ENCODE measurements at places on chromosomes 11 and 22.

DNA sequence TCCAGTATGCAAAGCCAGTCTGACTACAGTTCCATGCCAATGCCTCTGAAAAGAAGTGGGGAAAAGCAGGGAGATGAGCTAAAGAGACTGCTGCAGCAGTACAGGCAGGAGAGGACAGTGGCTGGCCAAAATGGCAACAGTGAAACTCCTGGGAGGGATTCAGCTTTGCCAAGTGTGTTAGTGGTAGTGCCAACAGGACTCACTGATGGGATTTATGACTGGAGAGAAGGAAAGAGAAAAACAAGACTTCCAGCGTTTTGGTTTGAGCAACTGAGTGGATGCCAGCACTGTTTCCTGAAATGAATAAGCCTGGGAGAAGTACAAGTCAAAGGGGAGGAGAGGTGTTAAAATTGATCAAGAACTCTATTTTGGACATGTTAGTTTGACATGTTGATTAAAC, 80.9 kb downstream of the PLEKHA7 start:
- no peak overlapping the region for H3K27ac ChIP-seq
- peaks cover 4% of the 10 kb centered on the region for H3K4me1 ChIP-seq
- DNase-seq = no peak
- no peak overlapping the region for H3K4me3 ChIP-seq
- H3K27me3 ChIP-seq = peaks cover 9% of the 10 kb centered on the region

DNA sequence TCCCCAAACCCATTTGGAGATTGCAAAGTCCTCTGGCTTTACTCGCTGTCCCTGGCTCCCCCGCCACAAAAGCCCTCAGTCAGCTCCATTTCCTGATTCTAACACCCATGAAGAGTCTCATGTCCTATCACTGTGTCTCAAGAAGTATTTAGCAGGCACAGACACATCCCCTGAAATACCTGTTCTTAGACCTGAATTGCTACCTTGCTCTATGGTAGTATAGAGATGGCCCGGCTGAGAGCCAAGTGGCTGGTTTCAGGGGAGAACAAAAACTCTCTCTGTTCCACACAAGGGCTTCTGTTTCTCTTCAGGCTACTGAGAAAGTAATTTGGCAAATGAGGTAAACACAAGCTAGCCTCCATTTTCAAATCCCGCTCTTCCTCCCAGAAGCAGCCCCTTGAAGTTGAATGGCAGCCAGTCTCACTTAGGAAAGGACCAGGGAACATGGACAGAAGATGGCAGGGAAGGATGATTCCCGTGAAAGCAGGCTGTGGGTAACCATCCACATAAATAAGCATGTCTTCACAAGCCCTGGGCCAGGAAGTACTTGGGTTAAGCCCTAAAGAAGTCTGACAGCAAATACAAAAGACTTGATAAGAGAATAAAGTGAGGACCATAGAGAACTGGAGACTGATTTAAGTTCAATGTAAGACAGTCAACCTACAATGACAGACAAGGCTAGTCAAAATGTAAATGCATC, 137.8 kb downstream of the C11orf58 start:
- peaks cover 11% of the 10 kb centered on the region for H3K4me1 ChIP-seq
- no peak for DNase-seq
- H3K4me3 ChIP-seq = no peak overlapping the region

DNA sequence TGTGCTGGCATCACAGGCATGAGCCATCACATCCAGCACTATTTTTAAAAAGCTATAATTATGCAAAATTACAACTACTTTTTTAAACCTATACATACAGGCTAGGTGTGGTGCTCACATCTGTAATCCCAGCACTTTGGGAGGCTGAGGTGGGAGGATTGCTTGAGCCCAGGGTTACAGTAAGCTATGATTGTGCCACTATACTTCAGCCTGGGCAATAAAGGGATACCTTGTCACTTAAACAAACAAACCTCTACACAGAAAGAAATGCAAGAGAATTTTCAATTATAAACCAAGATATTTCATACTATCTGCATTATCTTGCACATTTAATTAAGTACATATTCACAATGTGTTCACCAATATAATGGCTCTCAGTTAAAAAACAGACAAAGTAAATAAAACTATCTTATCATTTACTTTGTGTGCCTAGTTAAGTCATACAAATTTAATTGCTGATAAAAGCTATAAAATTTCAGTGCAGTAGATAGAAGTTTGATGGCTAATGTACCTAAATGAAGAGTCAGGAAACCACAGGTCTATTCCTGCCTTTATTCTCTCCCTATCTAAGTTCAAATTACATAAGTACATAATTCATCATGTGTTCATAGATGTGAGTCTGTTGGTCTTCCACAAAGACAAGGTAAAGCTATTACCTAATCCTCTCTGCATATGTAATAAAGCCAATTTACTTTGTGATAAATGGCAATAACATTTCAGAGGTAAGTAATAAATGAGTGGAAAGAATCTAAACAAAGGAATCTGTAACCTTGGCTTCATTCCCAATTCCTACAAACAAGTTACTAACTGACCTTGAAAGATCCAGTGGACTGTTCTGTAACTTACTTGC, 9.0 kb upstream of the RDX start:
- no peaks in the 10 kb centered on the region for H3K27me3 ChIP-seq
- no peaks in the 10 kb centered on the region for H3K36me3 ChIP-seq
- no peak for DNase-seq
- H3K4me1 ChIP-seq = no peaks in the 10 kb centered on the region

- no peaks in the 10 kb centered on the region for H3K27me3 ChIP-seq
- no peak for DNase-seq
- H3K4me3 ChIP-seq = no peak overlapping the region
- no peak overlapping the region for H3K27ac ChIP-seq
Observed at GRCh38 chr11:90321018-90321417, 98.2 kb upstream of the CHORDC1 start.

DNA sequence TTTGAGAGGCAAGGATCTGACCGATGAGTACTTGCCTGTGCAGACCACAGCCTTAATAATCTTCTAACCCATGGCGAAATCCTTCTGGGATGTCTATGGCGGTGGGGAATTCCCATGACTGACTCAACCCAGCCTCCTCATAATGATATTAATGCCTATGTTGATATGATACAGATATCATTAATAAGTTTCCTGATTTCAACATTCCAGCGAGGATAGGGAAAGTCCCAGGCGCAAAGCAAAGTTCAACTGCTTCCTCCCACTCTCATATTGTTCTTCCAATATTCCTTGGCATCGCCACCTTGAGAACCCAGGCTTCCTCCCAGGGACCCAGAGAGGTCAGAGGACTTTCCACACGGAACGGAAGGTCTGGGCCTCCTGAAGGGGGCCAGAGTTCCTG, 110.3 kb upstream of the TMEM45B start:
- H3K27ac ChIP-seq = no peak overlapping the region
- H3K27me3 ChIP-seq = peaks cover 19% of the 10 kb centered on the region
- H3K4me1 ChIP-seq = no peaks in the 10 kb centered on the region
- no peak for DNase-seq
- no peaks in the 10 kb centered on the region for H3K36me3 ChIP-seq
